ENCODE measurements at places on chromosomes 7 and 10. TPM values are rescaled to one million over a fixed set of nuclear protein-coding genes. Genes with fewer than 3 reads are reported as not detected.

The SYCE1 gene
- 0.07 TPM for total RNA-seq

The TRIM73 gene
- 1.3 TPM for total RNA-seq

The SPAM1 gene
- not detected for total RNA-seq

The KAZALD1 gene
- 26.8 TPM for total RNA-seq

The LIPF gene
- not detected for total RNA-seq

The MAGI2 gene
- 9.8 TPM for total RNA-seq

The PAPOLB gene
- total RNA-seq, result 0.07 TPM

The OR2A2 gene
- not detected for total RNA-seq

The UTF1 gene
- total RNA-seq, result not detected

The ACSM6 gene
- not detected for total RNA-seq

The CLCN1 gene
- 0.07 TPM for total RNA-seq

The SH3PXD2A gene
- 45.5 TPM for total RNA-seq

The GDF10 gene
- total RNA-seq, result 5.5 TPM
